Activated CD4-positive, alpha-beta memory T cell treated with anti-CD3 and anti-CD28 coated beads for 36 hours (primary cell): ENCODE measurements at places on chromosomes 3 and 15. TPM values are rescaled to one million over a fixed set of nuclear protein-coding genes. Genes with fewer than 3 reads are reported as not detected.

- DNase-seq = no peak
Observed at GRCh38 chr15:66095871-66096687, 157.5 kb downstream of the MEGF11 start.

DNA sequence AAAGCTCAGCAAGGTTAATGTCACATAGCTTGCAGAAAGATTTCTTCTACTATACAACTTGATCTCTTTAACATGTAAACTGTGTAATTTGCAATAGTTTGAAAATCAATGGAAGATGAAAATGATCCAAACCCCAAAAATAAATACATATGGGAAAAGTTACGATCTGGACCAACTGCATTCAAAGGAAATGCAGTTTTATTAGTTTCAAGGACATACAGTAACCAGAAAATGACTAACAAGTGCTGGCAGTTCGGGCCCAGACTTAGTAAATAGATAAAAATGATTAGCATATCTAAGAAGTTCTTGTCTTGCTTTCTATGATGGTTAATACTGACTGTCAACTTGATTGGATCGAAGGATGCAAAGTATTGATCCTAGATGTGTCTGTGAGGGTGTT lies 37.3 kb upstream of the LEKR1 start:
- no peak for DNase-seq

DNA sequence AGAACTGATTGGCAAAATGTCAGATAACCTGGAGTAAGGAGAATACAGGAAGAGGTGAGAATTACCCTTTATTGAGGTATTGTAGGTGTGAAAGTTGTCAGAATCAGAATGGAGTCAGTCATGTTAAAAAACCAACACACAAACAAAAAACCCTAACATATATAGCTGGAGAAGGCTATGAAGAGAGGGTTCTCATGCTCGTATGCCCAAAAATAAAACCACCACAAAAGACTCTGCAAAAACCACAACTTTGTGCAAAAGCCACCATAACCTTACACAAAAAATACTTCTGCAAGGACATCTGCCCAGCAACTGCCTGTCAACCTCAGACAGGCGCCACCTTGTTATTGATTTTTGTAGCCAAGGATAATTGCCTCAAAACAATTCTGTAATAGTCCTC lies 136.0 kb downstream of the CD47 start:
- no peak for DNase-seq

DNA sequence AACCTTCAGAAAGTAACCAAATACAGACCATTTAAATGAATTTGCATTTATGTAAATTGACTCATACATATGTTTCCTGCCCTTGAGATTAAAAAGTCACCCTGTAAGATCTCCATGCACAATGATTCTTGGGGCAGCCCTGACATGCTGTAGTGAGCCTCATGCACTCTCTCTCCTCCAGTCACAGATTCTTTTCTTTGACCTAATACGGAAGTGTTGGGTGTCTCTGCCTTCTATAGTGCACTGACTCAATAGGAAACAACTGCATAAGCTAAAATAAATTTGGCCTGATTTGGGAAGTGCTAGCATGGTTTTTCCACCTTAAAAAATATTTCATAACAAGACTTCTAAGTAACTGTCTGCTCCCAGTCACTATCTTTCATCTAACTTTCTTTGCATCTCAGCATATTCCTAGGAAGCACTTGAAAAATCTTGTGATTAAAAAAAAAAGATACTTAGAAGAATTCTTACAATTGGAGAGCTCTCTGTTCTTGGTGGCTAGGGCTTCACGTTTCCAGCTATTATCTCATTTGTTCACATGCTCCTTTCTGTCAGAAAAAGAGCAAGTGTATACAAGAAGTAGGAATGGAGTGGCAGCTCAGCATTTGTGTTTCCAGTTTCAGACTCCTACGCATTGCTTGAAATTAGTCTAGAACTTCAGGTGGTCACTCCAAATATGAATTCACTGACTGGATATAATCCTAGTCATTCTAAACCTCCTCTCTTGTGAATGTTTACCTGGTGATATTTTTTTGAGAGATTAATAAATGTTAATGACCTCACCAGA lies 207.9 kb upstream of the COL8A1 start:
- DNase-seq = no peak

DNA sequence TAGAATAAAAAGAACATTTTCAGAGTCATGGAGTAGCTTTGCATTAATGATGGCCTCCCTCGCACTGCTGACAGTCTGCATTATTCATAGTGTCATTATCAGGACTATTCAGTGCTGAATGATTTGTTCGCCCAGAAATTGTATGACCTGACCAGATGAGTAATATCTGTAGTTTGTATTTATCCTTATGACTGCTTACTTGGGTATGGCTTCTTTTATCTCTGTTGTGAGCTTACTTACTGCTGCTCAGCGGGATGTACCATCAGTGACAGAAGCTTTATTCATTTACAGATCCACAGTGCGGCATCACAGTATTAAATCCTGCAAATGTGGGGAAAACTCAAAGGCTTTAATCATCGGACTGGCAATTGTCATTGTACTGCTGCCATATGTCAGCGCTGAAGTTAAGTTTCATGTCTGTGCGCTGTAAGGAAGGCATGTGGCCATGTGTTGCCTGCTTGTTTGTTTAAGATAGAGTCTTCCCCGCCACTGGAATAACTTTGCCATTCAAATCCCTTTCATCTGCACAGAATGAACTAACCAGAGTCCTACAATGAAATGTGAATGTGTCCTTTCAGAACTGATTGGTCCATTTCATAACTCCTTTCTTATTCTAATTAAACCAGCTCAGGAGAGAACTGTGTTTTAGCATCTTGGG lies 262.2 kb downstream of the CHL1 start:
- no peak for DNase-seq

- no peak for DNase-seq
Observed at GRCh38 chr15:25059698-25060471, 105.1 kb downstream of the SNRPN start.

The ANKUB1 gene
- total RNA-seq = not detected

The HIGD2B gene
- 0.31 TPM for total RNA-seq

The CD200R1 gene
- 4.4 TPM for total RNA-seq

GRCh38 chr3:99895703-99896441 lies 78.2 kb downstream of the CMSS1 start:
- no peak for DNase-seq

DNA sequence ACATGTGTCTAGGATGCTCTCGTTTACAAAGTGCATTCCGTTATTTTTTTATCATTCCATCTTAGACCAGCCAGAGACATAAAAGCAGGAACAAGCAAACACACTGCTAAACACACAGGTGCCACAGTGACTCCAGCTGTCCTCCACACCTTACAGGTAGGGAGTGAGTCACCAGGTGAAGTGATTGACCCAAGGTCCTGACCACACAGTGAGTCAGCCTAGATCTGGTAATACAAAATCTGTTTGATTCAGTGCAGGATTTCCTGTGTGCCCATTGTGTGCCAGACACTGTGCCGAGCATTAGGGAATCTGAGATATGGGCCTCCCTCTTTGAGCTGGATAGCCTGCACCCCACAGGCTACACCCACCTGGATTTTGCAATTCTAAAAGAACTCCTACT lies 16.7 kb upstream of the BFSP2 start:
- DNase-seq = no peak

DNA sequence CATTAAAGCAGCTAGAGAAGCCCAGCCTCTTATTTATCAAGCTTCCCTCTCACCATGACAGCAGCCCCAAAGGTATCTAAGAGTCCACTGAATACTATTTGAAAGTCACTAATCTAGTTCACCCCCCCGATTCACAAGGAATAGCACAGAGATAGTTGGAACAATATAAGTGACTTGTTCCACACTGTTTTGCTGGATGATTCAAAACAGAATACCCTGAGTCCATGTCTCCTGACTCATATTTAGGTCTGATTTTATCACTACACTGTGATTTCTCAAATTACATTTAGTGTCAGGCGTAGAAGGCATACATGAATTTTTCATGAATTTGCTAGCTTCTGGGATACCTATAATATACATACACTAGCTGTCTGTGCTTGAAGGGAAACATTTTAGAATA lies 18.7 kb upstream of the EOGT start:
- no peak for DNase-seq

DNA sequence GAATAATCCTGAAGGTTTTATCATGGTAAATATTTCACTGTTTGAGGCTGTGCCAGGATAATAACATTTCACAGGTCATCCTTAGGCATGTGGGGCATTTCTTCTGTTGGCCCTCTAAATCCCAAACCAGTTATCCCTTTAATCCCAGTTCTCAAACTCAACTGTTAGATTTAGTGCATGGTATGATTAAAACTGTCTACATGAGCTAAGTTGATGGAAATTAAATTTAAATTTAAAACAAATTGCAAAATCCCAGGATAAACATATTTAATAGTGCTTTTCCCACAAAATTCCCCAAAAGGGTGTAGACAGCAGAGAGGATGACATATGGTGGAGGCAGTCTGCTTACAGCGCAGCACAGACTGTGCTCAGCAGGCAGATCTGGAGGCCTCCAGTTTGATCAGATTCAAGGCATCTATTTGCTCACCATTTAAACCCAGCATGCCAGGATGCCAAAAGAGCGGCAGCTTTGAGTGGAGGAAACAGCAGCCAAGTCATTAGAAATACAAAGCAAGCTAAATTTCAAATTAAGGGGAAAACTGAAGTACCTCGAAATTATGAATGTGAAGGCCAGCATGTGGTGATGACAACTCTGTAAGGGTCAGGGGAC lies 325.8 kb downstream of the KCNH8 start:
- DNase-seq = no peak

GRCh38 chr15:99980752-99981151 lies 247.5 kb upstream of the LYSMD4 start:
- DNase-seq = no peak

DNA sequence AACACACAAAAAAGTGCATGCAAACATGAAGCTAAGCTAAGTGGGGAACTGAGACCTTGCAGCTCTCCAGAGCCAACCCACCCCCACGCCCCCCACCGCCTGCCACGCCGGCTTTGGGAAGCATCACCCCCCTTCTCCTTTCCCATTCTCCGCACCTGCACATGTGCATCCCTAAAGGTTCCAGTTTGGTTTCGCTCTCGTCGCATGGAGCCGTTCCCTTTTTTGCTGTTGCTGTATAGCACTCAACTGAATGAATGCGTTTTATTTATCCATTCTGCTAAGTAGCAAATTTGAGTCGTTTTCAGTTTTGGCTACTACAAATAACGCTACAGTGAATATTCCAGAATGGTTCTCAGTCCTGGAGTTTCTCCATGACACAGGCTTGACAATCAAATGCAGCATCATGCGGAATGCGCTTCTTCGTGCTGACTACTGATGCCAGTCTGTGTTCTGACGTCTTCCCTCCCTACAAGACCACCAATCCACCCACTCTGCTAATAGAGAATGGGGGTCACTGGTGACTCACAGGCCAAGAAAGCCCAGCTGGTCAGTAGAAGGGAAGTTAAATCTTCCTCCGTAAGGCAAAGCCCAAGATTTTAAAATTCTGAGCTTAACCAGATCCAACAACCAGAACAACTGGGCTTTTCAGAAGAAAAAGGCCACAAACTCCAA lies 115.3 kb downstream of the XXYLT1 start:
- DNase-seq = no peak

DNA sequence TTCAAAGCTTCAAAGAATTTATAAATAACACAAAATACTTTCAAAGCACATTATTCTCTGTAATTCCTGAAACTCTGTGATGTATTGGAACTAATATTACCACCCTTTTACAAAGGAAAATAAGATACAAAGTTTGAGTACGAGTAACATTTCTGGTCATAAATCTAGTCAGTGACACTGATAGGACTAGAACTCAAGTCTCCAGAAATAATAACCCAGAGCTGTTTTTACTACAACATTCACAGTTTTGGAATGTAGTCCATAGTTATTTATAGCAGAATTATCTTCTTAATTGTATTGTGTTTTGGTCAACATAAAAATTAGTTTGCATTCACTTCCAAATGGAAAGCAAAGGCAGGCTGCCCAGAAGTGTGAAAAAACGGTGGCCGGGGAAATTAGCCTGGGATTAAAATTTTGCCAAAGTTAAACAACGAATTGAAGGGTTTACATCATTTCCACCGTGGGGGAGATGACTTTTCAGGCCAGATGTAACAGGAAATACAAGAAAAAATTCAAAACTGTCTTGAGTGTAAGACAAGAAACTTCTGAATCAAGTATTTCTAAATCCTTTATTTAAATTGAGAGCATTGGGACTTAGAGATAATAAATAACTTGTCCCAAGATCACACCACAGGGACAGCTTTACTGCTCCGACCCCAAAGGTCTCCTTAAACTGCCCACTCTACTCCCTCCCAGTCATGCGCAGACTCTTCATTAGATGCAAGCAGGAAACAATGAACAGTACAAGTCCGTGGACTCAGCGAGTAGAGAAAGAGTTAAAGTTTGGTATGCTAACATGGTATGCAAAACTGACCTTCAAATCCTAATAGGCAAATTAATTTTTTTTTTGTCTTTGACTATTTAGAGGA lies 74.3 kb upstream of the VGLL4 start:
- DNase-seq = no peak

DNA sequence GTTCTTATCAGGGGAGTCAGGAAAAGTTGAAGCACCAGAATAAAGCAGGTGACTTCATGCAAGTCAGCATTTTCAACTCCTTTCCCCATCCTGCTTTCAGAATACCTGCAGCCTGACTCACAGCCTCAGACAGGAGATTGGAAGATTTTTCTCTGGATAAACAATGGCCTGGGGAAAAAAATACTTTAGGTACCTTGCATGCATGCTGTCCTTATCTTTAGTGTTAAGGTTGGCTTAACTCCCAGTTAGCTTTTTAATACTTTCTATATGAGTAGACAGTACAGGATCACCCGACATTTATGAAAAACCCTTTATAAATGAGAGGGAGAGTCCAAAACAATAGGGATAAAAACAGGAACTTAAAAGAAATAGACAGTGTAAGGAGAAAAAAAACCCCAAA lies 53.6 kb downstream of the PAK2 start:
- no peak for DNase-seq

DNA sequence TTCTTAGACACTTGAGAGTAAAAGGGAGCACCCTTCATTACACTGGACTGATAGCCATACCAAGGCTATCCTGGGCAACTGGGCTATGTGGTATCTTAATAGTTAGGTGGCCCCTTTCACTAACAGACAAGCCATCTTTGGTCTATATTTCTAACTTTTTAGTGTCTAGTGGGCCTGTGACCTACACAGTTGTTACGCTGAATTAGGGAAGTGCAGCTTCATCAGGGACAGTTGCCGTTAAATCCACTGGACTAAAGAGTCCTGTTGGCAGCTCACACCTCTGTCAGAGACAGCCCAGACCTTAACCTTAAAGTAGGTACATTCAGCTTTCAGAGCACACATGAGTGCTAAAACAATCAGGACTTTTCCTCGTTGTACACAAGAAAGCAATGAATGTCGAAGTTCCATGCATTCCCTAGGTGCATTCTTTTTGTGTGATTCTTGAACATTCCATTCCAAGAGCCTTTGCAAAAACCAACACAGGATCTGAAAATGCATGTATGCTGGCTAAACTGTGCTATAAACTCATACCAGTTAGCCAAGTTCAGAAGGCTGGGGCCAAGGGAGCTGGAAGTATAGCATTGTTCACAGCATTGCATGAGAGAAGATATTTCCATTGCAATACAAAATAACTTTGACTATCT lies 230.2 kb upstream of the EIF1B start:
- no peak for DNase-seq

DNA sequence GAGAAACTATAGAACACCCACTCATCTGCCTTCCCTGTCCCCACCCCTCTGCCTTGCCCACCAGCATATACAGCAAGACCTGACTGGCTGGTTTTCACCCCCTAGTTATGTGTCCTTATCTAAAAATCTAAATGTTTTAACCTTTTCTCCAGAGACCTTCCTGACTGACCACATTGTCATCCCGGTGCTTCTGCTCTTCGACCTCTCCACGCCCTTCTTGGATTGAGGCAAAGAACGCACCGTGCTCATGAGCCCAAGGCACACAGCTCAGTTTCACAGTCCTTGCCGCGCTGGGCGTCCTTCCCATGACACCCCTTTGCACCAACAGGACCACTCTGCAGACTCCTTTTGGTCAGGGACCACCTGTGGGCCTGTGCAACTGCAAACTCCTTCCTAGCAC lies 62.7 kb downstream of the B3GNT5 start:
- no peak for DNase-seq
